Hepatocyte (in vitro differentiated cells): ENCODE measurements at places on chromosomes 1 and 21. TPM values are rescaled to one million over a fixed set of nuclear protein-coding genes. Genes with fewer than 3 reads are reported as not detected.

The TGFB2 gene
- polyA plus RNA-seq = 6.7 and 13.6 TPM in 2 replicates

The OR2T3 gene
- not detected in 2 replicates for polyA plus RNA-seq

The ATP8B2 gene
- 8.7 and 11.7 TPM in 2 replicates for polyA plus RNA-seq

The SYT11 gene
- 0.39 and 0.71 TPM in 2 replicates for polyA plus RNA-seq

The ADAMTS5 gene
- 0.94 and 1.4 TPM in 2 replicates for polyA plus RNA-seq

The UTS2 gene
- polyA plus RNA-seq = 0.29 TPM in 1 of 2 replicates, not detected in the other

The KLF17 gene
- not detected in 2 replicates for polyA plus RNA-seq

The CFAP107 gene
- polyA plus RNA-seq = not detected in 2 replicates

The C1orf53 gene
- polyA plus RNA-seq = 14.4 and 15.7 TPM in 2 replicates

The SEMA4A gene
- polyA plus RNA-seq = 1.3 and 2.6 TPM in 2 replicates

The NECAP2 gene
- 48.9 and 58.0 TPM in 2 replicates for polyA plus RNA-seq

The EPHA8 gene
- polyA plus RNA-seq = not detected in 2 replicates

The SLFNL1 gene
- 0.18 and 1.8 TPM in 2 replicates for polyA plus RNA-seq

The CLEC20A gene
- polyA plus RNA-seq = not detected in 2 replicates

The IFNAR2 gene
- 18.5 and 19.6 TPM in 2 replicates for polyA plus RNA-seq

The POMGNT1 gene
- polyA plus RNA-seq = 60.4 and 70.8 TPM in 2 replicates

The CD48 gene
- polyA plus RNA-seq = not detected in 2 replicates

The UBE2J2 gene
- polyA plus RNA-seq = 66.7 and 81.0 TPM in 2 replicates

The MFN2 gene
- polyA plus RNA-seq = 35.1 and 43.1 TPM in 2 replicates

The OR2T10 gene
- not detected in 2 replicates for polyA plus RNA-seq

The HIVEP3 gene
- polyA plus RNA-seq = 4.0 and 5.9 TPM in 2 replicates

The C1orf146 gene
- not detected in 2 replicates for polyA plus RNA-seq

The TPTE gene
- polyA plus RNA-seq = not detected in 2 replicates

The SYNC gene
- 6.8 and 6.9 TPM in 2 replicates for polyA plus RNA-seq

The FBXO2 gene
- 339 and 349 TPM in 2 replicates for polyA plus RNA-seq

The PTPN22 gene
- 0.47 TPM in 1 of 2 replicates, not detected in the other for polyA plus RNA-seq

The PGBD5 gene
- polyA plus RNA-seq = 0.82 and 0.90 TPM in 2 replicates

The SLC6A9 gene
- polyA plus RNA-seq = 24.9 and 25.3 TPM in 2 replicates

The RIPPLY3 gene
- polyA plus RNA-seq = 0.11 and 1.0 TPM in 2 replicates

The SLC9C2 gene
- polyA plus RNA-seq = 0.71 and 1.1 TPM in 2 replicates

The MXRA8 gene
- polyA plus RNA-seq = 242 and 261 TPM in 2 replicates

The SLC30A1 gene
- 23.1 and 31.3 TPM in 2 replicates for polyA plus RNA-seq

The ADCY10 gene
- 1.0 and 1.5 TPM in 2 replicates for polyA plus RNA-seq

The AQP10 gene
- 3.0 and 3.6 TPM in 2 replicates for polyA plus RNA-seq

The C4BPA gene
- 10.2 and 12.4 TPM in 2 replicates for polyA plus RNA-seq

The CAMK1G gene
- 0.85 and 1.2 TPM in 2 replicates for polyA plus RNA-seq

The TRAPPC3 gene
- polyA plus RNA-seq = 131 and 148 TPM in 2 replicates

The LRRC39 gene
- 0.88 and 1.1 TPM in 2 replicates for polyA plus RNA-seq

The DNAJC6 gene
- 6.0 and 9.3 TPM in 2 replicates for polyA plus RNA-seq

The DIO1 gene
- polyA plus RNA-seq = 12.4 and 24.2 TPM in 2 replicates

The CXADR gene
- polyA plus RNA-seq = 66.3 and 75.0 TPM in 2 replicates

The DNM3 gene
- 0.39 TPM in 1 of 2 replicates, not detected in the other for polyA plus RNA-seq

The OR10Z1 gene
- not detected in 2 replicates for polyA plus RNA-seq

The CD53 gene
- 0.79 and 2.1 TPM in 2 replicates for polyA plus RNA-seq

The UBXN10 gene
- 1.1 and 1.2 TPM in 2 replicates for polyA plus RNA-seq

The SDC3 gene
- 51.0 and 60.0 TPM in 2 replicates for polyA plus RNA-seq

The NTNG1 gene
- 1.4 and 1.7 TPM in 2 replicates for polyA plus RNA-seq

The CFHR4 gene
- 0.21 and 1.2 TPM in 2 replicates for polyA plus RNA-seq

The CELA3A gene
- polyA plus RNA-seq = 0.68 TPM in 1 of 2 replicates, not detected in the other

The ZBTB8A gene
- 3.0 and 3.7 TPM in 2 replicates for polyA plus RNA-seq

The TMEM82 gene
- 14.7 and 16.4 TPM in 2 replicates for polyA plus RNA-seq

The OR2T11 gene
- polyA plus RNA-seq = not detected in 2 replicates

The SH2D5 gene
- polyA plus RNA-seq = 0.71 and 1.1 TPM in 2 replicates

The LMOD1 gene
- polyA plus RNA-seq = 6.4 and 9.0 TPM in 2 replicates

The COL11A1 gene
- polyA plus RNA-seq = 148 and 163 TPM in 2 replicates

The AXDND1 gene
- 0.27 and 0.90 TPM in 2 replicates for polyA plus RNA-seq

The LCE1C gene
- not detected in 2 replicates for polyA plus RNA-seq

The SIPA1L2 gene
- 21.6 and 27.6 TPM in 2 replicates for polyA plus RNA-seq
